CD4-positive, alpha-beta T cell treated with Interleukin-1 beta for 1 hour (primary cell): ENCODE measurements at places on chromosomes 12 and 14.

GRCh38 chr14:32941668-32942065, 3.0 kb downstream of the NPAS3 start:
- DNase-seq = no peak

DNA sequence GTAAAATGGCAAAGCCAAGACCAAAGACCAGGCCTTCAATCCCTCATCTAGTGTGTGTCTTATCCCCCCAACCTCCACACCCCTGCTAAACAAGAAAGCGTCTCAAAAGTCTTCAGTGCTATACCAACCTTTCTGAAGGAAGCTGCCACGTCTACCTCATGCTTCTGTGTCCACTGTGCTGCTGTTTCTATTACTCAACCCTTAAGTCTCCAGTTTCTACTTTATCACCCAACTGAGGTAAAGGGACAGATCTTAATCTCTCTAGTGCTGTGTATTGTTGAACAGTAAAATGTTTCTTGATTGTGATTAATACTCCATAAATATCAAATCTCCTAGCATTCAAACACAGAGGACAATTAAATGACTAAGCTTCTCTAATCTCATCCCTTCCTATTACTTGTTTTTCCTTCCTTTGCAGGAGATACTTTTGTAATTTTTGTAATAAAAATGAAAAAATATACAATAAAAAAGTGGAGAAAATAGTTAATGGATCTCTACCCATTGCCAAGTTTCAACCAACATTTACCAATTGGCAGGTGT, 23.3 kb downstream of the BTBD7 start:
- no peak for DNase-seq

DNA sequence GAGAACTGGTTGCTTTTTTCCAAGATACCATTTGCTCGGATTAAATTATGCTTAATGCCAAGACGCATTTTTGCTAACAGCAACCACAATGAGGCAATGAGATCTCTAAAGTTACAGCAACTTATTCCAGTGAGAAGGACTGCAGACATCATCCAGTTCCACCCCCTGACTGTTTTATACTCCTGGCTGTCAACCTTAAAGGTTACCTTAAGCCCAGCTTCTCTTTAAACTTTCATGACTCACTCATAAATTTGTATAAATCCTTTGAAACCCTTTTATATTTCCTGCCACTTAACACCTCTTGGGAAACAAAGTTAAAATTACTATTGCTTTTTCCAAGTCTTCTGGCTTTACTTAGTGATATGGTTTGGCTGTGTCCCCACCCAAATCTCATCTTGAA, 80.2 kb downstream of the TMTC1 start:
- DNase-seq = no peak

DNA sequence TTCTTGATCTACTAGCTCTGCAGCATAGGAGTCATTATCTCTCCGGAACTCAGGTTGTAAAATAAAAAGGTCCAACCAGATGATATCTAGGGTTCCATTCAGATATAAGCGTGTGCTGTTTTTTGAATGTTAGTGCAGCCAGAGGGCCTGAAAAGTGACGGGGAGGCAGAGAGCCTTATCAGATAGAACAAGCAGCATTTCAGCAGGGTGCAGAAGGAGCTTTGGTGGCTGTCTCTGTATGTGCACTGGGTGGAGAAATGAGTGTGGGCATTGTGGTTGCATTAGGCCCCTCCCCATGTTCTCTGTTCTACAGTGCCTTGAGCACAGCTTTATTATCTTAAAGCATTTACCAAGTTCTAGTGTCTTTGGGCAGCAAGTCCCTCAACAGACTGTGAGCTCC, 275.1 kb downstream of the NRXN3 start:
- no peak for DNase-seq

- no peak for DNase-seq
These were observed 82.1 kb downstream of the APAF1 start for GRCh38 chr12:98727196-98727595.

DNA sequence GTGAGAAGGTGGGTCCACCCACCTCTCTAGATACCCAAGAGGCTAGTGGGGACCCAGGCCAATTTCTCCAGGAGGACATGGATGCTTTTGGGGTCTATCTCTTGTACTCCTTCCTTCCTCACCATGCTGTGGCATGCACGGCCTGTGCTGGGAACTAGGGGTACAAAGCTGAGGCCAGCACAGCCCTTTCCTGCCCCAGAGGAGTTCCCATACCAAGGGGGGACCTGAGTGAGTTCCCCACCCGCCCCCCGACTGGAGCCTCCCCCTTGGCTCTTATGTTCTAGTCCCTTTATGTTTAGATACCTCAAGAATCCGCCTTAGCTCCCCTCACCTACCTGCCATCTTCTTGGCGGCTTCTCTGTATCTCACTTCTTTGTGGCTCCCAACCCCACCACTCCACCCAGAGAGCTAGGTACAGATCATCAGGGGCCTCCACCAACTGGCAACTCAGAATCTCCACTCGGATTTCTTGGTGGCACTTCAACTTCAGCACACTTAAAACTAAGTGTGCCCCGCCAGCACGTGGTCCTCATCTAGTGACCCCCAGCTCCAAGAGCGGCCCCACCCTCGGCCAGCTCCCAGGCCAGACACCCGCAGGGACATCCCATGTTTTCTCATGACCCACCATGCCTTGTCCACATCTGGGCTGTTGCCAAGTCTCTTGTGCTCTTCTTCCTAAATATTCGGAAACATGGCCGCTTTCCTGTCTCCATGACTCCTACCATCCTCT, 115.2 kb upstream of the RTL1 start:
- DNase-seq = no peak

DNA sequence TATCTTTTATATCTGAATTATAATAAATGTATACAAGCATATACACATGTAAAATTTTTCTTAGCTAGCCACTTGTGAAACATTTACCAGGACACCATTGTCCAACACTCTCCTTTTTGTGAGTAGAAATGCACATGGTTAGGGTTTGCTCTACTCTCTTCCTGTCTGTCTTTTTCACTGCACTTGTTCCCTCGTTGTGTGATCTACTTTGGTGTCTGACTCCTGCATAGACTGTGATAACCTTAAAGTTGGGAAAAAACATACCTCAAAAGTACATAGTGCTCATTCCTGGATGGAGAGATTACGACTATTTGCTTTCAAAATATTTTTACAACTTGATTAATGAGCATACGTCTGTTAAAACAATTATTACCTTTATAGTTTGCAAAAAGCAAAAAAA, 294.1 kb upstream of the FLRT2 start:
- no peak for DNase-seq

- DNase-seq = no peak
These were observed 12.3 kb upstream of the LMO3 start for GRCh38 chr12:16618256-16618655.

DNA sequence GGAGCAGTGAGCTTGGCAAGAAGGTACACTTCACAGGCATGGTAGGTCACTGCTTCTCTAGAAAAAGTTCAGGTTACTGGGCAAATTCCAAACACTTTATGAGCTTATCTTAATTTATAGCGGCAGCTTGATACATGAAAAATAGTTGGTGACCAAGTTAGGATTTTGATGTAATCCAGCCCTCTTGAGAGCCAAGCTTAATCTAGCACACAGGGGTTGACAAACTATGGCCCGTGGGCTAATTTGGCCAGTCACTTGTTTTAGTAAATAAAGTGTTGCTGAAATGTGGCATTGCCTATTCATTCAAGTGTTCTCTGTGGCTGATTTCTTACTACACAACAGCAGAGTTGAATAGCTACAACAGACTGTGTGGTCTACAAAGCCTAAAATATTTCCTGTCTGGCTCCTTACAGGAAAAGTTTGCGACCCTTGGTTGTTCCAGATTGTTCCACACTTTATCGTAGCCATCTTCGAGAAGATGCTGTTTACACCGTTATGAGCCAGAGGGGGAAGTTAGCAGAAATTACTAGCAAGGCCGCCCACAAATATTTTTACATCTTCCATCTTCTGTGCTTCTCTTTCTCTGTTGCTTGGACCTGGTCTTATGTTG, 120.9 kb downstream of the DAAM1 start:
- DNase-seq = no peak

DNA sequence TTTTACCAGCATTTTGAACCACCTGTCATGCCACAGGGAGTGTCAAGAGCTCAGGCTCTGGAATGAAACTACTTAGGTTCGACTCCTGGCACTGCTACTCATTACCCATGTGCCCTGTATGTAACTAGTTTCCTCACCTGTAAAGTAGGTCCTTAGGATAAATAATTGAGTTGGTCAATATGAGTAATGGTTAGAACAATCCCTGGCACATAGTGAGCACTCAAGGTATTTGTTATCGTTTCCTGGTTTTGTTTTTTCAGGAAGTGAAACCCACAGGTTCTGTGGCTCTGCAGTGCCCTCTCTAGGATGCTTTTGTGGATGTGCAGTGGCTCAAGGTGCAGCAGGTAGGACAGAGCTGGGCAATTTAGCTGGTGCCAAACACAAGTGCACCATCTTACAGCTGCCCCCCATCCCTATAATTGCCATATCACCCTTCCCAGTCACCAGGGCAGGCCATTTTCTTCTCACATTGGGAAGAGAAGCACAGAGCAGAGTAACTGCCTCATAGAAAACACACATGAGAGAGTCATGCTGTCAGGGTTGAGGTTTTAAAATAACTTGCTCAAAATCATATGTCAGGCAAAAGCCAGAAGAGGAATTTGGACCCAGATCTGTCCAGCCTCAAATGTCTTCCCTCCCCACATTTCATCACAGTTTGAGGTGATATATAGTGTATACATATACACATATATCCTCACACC, 297.5 kb downstream of the RPAP3 start:
- DNase-seq = peak; percentile 52

DNA sequence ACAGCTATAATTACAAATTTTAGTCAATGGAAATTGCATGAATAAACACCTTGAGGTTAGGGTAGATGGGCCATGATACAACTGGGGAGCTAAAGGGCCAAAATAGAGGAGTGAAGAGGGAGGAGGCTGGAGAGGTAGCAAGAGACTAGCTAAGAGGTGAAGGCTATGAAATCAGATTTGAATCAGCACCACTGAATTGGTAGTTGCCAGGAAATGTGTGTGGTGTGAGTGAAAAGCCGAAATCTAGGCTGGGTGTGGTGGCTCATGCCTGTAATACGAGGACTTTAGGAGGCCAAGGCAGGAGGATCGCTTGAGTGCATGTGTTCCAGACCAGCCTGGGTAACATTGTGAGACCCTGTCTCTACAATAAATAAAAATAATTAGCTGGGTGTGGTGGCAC, 22.7 kb downstream of the YY1 start:
- peak; percentile 22 for DNase-seq

DNA sequence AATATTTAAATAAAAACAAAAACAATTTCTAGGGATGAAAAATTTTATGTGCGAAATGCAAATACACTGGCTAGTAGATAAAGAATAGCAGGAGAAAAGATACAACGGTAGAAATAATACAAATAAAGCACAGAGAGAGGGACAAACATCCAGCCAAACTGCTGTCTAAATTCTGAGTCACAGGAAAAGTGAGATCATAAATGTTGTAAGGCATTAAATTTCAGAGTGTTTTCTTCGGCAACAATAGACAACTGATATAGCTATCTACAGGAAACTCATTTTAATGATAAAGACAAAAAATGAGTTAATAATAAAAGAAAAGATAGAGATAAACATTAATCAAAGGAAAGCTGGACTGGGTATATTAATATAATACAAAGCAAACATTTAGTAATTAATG, 122.2 kb downstream of the NTS start:
- DNase-seq = no peak

GRCh38 chr12:112881602-112882001, 25.2 kb upstream of the OAS1 start:
- DNase-seq = no peak

DNA sequence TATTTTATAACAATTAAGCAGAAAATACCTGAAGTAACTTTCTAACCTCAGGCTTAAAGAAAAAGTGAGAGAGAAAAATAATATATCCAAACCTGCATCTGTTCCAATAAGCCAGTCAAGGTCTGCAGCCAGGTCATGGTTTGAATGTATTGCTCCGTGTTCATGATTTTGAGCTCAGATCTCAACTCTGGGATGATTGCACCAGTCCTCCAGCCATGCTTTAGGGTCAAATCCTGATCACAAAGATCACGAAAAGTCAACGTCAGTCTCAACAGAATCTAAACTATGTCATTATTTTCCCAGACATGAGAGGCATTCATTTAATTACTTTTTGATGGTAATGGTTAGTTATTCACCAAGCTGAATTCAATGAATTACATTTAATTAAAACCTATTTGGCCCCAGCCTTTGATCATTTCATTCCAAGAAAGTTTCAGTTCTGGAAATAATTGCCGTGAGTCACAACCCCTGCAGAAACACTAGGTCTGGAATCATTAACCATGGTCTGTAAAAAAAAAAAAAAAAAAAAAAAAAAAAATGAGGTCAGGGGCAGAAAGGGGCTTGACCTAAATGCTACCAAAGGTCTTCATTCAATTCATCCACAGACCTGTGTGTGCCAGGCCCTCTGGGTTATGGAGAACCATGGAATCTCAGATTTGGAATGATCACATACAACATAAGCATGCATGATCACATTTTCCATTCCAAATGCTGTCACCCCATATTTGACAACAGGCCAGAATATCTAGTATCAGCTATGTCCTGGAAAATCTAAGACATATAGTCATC, 55.6 kb downstream of the NT5DC3 start:
- DNase-seq = no peak

DNA sequence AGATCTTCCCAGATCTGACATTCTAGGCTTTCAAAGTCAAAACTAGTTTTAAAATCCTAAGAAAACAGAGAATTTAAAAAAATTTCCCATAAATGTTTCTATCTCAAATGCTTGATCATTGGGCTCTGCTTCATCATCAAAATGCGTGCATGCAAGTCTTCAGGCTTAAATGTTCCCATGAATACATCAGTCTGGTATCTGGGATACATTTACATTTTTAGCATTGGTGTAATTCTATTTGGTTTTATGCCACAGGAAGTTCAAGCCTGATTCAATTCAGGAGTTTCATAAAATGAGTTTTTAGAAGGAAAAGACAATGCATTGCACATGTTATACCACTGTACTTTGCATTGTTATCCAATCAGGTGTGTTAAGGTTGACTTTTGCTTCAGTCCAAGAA, 336.4 kb downstream of the PCNX1 start:
- DNase-seq = no peak

DNA sequence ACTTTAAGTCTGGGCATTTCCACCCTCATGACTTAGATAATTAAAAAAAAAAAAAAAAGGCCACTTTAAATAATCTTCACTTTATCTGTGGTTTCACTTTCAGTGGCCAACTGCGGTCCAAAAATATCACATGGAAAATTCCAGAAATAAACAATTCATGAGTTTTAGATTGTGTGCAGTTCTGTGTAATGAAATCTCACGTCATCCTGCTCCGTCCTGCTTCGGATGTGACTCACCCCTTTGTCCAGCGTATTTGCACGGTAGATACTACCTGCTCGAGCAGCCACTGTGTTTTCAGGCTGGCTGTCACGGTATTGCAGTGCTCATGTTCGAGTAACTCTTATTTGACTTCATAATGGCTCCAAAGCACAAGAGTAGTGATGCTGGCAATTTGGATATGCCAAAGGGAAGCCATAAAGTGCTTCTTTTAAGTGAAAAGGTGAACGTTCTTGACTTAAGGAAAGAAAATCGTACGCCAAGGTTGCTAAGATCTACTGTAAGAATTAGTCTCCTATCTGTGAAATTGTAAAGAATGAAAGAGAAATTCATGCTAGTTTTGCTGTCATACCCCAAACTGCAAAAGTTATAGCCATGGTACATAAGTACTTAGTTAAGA, 2.4 kb downstream of the E2F7 start:
- DNase-seq = no peak
